Esophagus squamous epithelium (tissue), 5 donors: ENCODE measurements at places on chromosomes 5 and 9.

GRCh38 chr9:124372038-124372437 lies 43.2 kb downstream of the PSMB7 start:
- DNase-seq: no peak

- no peak for DNase-seq
These were observed 90.6 kb downstream of the PSD2 start for GRCh38 chr5:139886213-139886612.

GRCh38 chr9:38671748-38672147 lies 48.2 kb downstream of the FAM240B start:
- no peak for DNase-seq

DNA sequence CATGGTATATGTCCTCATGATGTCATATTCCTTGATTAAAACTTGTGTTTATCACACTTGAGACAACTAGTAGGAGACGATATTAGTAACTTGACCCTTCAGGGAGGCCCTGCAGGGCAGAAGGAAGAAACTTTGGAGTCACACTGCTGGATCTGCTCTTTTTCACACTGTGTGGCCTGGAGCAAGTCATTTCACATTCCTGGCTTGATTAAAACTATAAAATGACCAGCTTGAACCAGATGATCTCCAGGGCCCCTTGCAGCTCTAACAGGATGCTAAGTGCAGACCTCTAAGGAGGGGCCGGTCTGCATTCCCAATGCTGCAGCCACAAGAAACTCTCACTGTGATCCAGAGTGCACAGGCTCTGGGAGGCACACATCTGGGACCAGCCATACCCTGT lies 146.4 kb upstream of the ZNF366 start:
- no peak for DNase-seq

GRCh38 chr5:171152382-171152781 lies 156.7 kb upstream of the TLX3 start:
- no peak for DNase-seq

DNA sequence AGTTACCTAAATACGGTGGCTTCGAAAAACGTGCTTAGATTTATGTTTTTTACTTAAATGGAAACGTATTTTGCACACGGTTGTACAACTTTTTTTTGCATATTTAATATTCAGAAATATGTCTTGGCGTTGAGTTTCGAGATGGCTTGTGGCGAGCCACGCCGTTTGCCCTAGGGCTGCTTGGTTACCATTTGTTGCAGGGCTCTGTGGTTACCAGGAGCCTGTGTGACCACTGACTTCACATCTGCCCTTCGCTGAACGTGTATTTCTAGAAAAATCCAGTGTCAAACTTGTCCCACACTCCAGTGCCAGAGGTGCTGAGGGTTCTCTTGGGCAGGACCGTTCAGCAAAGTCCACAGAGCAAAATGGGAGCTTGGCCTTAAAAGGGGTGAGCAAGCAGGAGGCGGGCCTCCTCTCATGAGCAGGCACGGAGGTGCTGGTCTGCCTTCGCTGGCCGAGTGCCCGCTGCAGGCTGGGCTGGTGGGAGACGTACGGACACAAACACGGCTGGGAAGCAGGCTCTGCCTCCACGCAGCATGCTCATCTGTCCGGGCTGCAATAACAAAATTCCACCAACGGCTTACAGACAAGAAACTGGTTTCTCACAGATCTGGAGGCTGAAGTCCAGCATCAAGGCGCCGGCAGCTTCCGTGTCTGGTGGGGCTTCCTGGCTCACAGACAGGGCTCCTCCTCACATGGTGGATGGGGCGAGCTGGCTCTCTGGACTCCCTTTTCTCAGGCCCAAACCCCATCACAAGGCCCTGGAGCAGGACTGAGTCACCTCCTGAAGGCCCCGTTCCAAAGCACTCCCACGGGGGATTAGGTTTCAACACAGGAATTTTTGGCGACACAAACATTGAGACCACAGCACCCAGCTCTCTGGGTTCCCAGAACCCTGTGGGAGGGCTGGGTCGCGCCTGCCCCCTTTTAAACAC lies 5.4 kb downstream of the MRPL36 start:
- no peak for DNase-seq

DNA sequence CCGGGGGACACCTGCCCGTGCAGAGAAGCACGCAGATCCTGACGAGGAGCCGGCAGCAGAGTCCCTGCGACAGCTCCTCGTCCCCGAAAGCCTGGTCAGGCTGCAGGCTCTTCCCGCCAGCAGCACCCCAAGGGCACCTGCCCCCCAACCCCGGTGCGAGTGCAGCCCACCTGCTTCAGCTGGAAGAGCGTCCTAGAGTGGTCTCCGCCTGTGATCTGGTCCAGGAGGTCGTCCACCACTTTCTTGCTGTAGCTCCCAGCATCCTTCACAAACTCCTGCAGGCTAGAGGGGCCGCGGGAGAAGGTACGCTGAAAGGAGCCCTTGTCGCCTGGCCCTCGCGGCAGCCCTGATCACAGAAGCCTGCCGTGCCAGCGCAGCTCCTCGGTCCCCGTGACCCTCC lies 16.7 kb downstream of the BRD9 start:
- DNase-seq: no peak

- no peak for DNase-seq
These were observed 417.5 kb downstream of the HINT1 start for GRCh38 chr5:130747556-130747955.

GRCh38 chr5:174935854-174936474 lies 211.6 kb downstream of the MSX2 start:
- DNase-seq: no peak

DNA sequence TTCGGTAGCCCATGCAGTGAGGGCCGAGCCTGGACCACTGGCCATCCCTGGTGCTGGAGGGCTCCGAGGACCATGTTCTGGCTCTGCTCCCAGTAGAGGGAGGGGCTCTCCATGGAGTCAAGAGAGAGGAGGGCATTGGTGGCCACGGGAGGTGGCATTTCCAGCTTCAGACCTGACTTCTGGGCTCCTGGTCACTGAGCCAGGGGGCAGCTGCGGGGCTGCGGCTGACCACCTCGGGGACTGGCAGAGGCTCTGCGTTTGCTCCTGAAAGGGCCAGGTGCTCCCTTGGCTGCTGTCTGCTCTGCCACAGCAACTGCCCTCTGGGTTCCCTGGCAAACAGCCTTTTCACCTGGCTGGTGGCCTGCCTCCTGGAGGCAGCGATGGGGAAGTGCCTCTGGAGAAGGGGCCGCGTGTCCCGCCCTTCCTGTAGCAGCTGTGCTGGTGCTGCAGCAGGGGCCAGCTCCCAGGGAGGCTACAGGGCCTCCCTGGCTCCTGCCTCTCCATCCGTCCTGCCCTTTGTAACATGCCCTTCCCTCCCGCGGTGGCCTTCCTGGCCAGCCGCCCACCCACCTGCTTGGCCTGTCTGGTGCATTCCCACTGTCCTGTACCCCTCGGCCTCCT lies 144.6 kb downstream of the CACNA1B start:
- DNase-seq: no peak

- no peak for DNase-seq
These were observed 42.5 kb downstream of the MAP1B start for GRCh38 chr5:72149742-72150141.

DNA sequence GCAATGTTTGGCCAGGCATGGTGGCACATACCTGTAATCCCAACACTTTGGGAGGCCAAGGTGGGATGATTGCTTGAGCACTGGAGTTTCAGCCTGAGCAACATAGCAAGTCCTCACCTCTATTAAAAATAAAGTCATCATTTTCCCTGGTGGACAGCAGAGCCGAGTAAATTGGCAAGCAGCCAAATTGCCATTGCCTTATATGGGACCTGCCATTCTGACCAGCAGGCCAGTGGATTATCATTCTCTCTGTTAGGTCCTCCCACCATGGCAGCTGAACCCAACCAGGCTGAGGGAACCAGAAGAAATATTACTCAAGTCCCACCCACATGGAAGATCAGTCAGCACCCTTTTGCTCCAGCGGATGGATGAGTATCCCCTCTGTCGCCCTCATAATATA lies 1829.9 kb downstream of the EFNA5 start:
- no peak for DNase-seq

- DNase-seq: no peak
These were observed 14.7 kb downstream of the CRB2 start for GRCh38 chr9:123370526-123371227.

DNA sequence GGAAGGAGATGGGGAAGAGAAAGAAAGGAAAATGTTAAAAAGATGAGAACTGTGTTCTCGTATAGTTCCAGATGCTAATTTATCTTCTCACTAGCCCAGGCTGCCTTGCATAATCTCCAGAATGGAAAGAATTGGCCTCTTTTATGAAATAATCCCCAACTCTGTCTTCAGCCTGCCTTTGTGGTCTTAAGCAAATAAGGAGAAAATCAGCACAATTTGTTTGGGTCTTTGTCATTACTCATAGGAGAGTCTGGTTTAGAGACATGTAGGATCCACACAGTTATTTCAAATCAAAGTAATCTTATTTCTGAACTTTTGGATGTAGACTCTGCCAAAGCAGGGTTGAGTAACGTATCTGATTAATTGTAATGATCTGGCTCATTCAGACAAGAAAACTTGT lies 50.7 kb upstream of the CAMK4 start:
- DNase-seq: no peak

- DNase-seq: no peak
These were observed 10.4 kb downstream of the SWI5 start for GRCh38 chr9:128286440-128286839.

GRCh38 chr9:95477441-95477840 lies 39.3 kb downstream of the PTCH1 start:
- no peak for DNase-seq

GRCh38 chr9:25350011-25350410 lies 328.2 kb downstream of the TUSC1 start:
- no peak for DNase-seq

GRCh38 chr5:73450137-73450536 lies 1.6 kb upstream of the FOXD1 start:
- no peak for DNase-seq

DNA sequence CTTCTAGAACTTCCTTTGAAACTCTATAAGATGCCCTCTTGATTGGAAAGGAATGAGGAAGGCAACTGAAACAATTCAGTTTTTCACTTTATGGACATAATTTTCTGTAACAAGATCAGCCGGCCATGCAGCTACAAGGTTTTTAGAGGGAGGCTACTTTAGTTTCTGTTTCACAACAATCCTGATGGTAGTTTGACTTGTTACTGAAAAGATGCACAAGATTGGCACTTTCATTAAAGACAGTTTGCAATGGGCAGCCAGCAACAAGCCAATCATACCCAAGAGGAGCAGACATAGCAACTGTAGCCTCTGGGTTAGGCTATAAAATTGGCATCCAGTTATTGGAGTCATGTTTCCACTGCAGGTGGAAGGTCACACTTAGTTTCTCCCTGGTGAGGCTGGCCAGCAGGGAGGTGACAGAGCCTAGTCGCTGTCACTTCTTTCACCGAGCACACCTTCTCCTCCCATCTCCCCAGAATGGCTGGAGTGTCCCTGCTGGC lies 74.3 kb upstream of the TGFBR1 start:
- DNase-seq: no peak

GRCh38 chr5:3131161-3131560 lies 379.7 kb upstream of the IRX2 start:
- no peak for DNase-seq

DNA sequence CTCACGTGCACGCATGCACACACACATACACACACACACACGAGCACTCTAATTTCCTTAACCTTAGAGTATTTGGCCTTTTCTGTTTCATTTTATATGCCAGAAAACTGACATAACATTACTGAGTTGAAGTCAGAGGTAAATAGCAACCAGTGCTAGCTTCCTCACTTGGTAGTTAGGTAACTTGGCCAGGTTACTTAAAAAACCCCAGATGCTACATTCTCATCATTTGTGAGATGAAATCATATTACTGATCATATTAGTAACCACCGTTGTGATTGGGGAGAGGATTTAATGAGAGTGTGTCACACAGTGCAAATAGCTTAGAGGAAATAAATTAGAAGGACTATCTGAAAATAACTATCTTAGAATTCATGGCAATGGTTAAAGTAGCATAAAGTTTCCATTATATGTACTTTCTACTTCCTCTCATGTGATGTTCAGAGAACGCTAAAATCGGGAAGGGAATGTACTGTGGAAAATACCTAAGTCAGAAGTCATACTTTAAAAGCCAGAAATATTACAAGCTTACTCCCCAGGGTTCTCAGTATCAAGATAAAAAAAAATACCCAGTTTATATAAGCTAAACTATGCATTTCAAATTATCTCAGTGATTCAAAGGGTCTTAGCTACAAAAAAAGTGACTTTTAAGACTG lies 120.5 kb downstream of the TUSC1 start:
- DNase-seq: no peak

- no peak for DNase-seq
These were observed 32.9 kb downstream of the SCAI start for GRCh38 chr9:125110464-125110863.

- peak; percentile 41 for DNase-seq
These were observed at the start of gene PNPLA7 for GRCh38 chr9:137550231-137550621. TSS of gene PNPLA7 (minus strand) at chr9:137550402. CDS start at chr9:137550197, 205 bp downstream.

GRCh38 chr5:97422678-97423077 lies 239.6 kb upstream of the RIOK2 start:
- no peak for DNase-seq

DNA sequence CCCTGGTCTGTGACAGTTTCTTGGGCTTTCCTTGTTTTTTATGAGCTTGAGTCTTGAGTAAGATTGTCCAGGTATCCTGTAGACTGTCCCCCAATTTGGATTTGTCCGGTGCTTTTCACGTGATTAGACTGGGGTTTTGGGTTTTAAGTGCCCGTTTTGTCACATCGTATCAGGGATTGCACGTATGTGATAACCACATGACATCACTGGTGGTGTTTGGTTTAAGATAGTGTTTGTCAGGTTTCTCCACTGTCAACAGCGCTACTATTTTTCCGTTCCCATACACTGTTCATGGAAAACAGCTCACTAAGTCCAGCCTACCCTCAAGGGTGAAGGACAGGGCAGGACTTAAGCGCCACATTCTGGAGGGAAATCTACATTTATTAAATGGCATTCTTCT lies 39.7 kb downstream of the LMNB1 start:
- no peak for DNase-seq

- no peak for DNase-seq
These were observed 1203.4 kb upstream of the DMAC1 start for GRCh38 chr9:9002826-9003583.

- no peak for DNase-seq
These were observed 80.2 kb downstream of the NTNG2 start for GRCh38 chr9:132241840-132242620.

GRCh38 chr9:105760053-105760452 lies 65.7 kb downstream of the TMEM38B start:
- DNase-seq: no peak

- DNase-seq: no peak
These were observed 29.9 kb downstream of the RFX3 start for GRCh38 chr9:3495855-3496254.

GRCh38 chr5:68392617-68393016 lies 177.1 kb downstream of the PIK3R1 start:
- DNase-seq: no peak

DNA sequence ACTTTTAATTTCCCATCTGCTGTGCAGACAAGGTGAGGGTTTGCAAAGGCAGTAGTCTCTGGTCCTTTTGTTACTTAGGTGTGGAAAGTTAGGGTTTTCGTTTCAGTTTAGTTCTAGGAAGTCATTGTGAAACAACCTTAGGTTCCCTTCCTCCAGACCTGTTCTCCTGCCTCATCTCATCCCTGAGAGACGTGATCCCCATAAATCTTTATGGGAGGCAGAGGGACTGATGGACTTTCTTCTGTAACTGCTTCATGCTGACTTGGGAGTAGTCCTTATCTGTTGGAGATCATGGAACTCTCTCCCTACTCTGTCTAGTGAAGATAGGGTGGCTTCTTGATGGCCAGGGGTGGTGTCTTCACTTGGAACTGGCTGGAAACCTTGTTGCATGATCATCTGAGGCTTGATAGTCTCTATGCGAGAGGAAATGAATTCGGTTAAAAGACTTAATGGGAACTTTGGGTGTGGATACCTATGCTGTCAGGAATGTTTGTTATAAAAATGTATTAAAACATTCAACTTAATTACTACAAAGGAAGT lies 7.2 kb upstream of the GM2A start:
- no peak for DNase-seq

GRCh38 chr5:132951897-132952296 lies 11.5 kb downstream of the AFF4 start:
- DNase-seq: no peak
